Activated CD4-positive, alpha-beta T cell treated with anti-CD3 and anti-CD28 coated beads, Interleukin-2, amount 10 ng/mL, durations not matched to agents 24 days and 14 days (primary cell): ENCODE measurements at places on chromosomes 6 and 20. TPM values are rescaled to one million over a fixed set of nuclear protein-coding genes. Genes with fewer than 3 reads are reported as not detected.

DNA sequence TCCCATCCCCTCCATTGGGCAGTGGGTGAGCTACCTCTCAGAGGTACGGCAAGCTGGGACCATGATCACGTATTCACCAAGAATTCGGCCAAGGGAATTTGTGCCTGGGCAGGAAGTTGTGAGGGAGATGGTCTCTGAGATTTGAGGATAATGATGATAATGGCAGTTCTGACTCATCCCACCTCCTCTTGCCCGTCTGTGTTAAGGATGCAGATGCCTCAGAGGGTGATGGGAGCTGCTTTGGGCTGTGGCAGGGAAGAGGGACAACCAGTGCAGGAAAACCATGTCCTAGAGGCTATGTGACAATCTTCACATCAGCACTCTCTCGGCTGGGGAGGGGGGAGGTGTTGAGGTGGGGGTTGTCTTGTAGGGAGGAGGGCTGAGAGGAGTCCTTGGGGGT lies 4.3 kb downstream of the TGM6 start:
- DNase-seq = no peak

The SNX14 gene
- 45.4 and 47.1 TPM in 2 replicates for total RNA-seq

GRCh38 chr6:57276946-57277345 lies 40.5 kb upstream of the PRIM2 start:
- no peak for DNase-seq

GRCh38 chr6:74745670-74746069 lies 460.2 kb downstream of the COL12A1 start:
- DNase-seq = no peak
